ENCODE measurements at places on chromosomes 12 and 14. TPM values are rescaled to one million over a fixed set of nuclear protein-coding genes. Genes with fewer than 3 reads are reported as not detected.
A peak's percentile ranks its signal among the peaks of the same experiment; 100 is the strongest.

Gene PRH2
- total RNA-seq: 0.23 TPM

Gene WSCD2
- 0.09 TPM for total RNA-seq

Gene DNAH10
- 0.05 TPM for total RNA-seq

Gene SPTSSA
- total RNA-seq: 9.5 TPM

Gene ADAMTS20
- not detected for total RNA-seq

Gene TDRD9
- 0.56 TPM for total RNA-seq

Gene CLEC2D
- 3.1 TPM for total RNA-seq

- DNase-seq: no peak
These were observed 61.2 kb upstream of the STXBP6 start for GRCh38 chr14:25111061-25111601.

DNA sequence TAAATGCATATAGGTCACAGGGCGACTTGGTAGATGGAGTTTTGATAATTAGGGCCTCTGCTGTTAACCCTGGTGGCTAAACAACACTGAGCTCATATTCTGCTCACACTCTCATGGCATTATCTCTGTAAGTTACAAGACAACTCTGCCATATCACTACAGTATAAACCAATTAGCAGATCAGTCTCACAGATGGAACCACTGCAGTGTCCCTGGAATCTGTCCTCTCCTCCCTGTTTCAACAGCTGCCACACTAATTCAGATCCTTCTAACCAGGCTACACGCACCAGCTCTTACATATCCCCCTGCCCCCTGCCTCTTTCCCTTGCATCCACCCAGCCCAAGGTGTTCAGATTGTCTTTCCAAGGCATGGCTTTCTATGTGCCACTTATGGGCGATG, 161.0 kb upstream of the RMST start:
- no peak for DNase-seq

DNA sequence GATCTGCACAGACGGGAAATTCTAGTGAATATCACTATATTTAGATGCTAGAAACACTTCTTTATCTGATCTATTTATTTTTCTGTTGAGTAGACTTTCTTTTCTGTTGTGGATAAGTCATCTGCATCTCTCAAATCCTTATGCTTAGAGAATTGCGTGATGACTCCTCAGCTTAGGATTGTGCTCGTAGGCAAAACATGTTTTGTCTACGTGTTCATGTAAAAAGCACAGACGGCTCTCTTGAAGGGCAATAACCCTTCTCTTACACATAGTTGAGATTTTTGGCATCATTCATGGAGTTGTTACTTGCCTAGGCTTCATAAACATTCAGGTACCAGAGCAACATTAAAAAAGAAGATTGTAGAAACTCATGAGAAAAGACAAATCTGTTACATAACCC, 18.6 kb downstream of the PPFIBP1 start:
- no peak for DNase-seq

GRCh38 chr14:20512177-20512905, 7.0 kb downstream of the RNASE10 start:
- no peak for DNase-seq

- no peak for DNase-seq
These were observed 2.9 kb downstream of the SLC15A4 start for GRCh38 chr12:128820723-128821432.

DNA sequence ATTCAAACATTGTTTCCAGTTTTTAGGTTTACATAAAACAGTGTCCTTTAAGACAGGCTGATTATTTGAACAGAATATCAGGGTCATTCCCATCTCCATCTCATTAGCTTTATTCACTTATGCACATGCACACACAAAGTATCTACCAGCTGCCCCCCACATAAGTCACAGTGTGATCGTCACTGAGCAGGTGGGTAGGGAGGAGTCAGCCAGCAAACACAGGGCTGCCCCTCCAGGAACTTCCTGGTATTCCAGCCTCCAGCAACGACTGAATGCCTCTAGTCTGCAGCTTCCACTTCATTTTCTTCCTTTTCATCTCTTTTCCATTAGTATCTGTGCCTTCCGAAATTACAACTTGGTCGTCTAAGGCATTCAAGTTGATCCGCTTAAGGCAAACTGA, 48.8 kb upstream of the FOXN3 start:
- no peak for DNase-seq

GRCh38 chr12:57454566-57455373, at the start of gene INHBE:
INHBE (plus strand) TSS chr12:57455307; CDS start chr12:57455537, 230 bp downstream.
- peak; percentile 80 for DNase-seq

DNA sequence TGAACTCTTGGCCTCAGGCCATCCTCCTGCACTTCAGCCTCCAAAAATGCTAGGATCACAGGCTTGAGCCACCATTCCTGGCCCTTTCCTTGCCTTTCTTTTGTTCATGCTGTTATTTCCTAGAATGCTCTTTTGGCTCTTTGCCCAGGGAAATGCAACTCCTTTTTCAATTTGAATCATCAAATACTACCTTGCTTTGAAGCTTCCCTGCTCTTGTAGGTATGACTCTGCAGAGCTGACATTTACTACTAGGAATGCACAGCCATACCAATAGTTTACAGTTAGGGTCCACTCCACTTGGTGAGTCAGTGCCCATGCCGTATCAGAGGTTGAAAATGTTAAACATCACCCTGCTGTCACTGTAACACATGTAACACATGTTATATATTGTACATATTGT, 107.0 kb upstream of the CRY1 start:
- no peak for DNase-seq

DNA sequence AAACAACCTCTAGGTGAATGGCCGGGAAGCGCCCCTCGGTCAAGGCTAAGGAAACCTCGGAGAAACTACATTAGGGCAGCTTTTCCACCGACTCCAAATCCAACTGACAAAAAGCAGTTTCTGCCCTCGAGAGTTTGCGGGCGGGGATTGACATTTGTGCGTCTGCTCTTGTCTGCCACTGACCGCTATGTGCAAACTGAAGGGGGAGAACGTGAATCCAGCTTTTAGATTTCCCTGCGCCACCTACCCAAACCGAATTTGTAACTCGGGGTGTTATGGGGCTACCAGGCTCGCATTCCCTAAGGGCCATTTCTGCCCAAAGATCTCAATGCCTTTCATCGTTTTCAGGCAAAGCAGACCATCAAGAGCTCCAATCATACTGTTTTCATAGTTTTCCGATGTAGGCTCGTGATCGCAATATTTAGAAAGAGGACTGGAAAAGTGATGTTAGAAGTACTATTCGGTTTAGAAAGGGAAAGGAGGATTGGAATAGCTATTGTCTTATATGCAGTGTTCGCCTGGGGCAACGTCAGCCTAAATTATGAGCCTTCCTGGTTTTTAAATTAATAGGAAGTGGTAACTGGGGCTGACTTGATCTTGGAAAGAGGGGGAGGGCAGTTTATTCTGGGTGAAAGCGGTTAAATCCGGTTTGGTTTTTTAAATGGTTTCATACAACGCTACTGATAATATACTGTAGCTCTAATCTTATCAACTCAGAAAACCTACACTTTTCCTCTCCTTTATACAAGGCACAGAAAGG, 45.4 kb downstream of the BCAT1 start:
- no peak for DNase-seq

GRCh38 chr12:114732426-114733030, 48.6 kb upstream of the TBX3 start:
- no peak for DNase-seq

DNA sequence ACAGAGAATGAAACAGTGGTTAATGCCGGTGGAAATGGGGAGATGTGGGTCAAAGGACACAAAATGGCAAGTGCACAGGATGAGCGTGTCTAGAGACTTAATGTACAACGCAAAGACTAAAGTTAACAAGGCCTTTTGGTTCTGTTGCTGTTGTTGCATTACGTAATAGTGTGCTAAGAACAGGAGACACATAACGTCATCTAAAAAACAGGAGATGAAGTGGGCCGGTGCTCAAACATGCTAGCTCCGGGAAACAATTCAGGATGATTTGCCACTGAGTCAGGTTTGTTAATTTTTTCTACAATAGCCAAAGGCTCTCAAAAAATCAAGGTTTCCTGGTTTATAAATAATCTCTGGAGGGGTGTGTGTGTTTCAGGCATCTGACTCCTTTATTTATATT, 55.5 kb downstream of the ETV6 start:
- no peak for DNase-seq

DNA sequence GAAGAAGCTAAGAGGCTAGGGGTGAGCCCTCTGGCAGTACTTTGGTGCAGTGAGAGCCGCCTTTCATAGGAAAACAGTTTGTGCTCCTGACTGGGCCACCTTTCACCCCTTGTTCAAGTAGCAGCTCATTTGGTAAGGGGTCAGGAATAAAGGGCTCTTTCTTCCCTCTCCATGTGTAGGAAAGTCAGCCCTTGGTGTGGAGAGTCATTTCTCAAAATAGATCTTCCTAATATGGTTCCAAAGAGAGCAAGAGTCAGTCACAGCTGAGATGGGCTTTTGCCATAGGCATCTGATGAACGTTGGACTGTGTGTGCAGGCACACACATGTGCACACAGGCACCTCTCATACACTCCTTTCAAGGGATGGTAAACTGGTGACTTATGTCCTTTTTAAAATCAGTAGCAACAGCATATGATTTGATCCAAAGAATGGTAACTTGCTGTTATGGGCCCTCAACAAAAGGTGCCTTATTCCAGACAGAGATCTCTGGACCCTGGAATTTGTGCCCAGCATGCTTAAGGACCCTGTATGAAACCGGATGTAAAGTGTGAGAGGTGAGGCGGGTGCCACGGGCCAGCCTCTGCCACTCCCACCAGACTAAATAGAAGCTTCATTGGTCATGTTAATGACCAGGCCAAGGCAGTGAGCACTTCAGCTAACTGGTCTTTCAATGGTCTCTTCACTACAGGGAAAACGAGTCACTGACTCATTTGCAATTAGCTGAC, 16.7 kb upstream of the RIC8B start:
- DNase-seq: no peak

GRCh38 chr14:106347890-106348755, 821.7 kb downstream of the TMEM121 start:
- DNase-seq: no peak

GRCh38 chr12:62533087-62533754, 66.6 kb downstream of the MON2 start:
- no peak for DNase-seq

- no peak for DNase-seq
These were observed 174.0 kb upstream of the C14orf180 start for GRCh38 chr14:104405360-104406226.

- DNase-seq: no peak
These were observed 93.0 kb downstream of the DPF3 start for GRCh38 chr14:72800848-72801370.

- no peak for DNase-seq
These were observed 450.3 kb downstream of the RMST start for GRCh38 chr12:97912943-97913342.

- DNase-seq: no peak
These were observed 5.1 kb downstream of the KRT85 start for GRCh38 chr12:52362118-52362726.

DNA sequence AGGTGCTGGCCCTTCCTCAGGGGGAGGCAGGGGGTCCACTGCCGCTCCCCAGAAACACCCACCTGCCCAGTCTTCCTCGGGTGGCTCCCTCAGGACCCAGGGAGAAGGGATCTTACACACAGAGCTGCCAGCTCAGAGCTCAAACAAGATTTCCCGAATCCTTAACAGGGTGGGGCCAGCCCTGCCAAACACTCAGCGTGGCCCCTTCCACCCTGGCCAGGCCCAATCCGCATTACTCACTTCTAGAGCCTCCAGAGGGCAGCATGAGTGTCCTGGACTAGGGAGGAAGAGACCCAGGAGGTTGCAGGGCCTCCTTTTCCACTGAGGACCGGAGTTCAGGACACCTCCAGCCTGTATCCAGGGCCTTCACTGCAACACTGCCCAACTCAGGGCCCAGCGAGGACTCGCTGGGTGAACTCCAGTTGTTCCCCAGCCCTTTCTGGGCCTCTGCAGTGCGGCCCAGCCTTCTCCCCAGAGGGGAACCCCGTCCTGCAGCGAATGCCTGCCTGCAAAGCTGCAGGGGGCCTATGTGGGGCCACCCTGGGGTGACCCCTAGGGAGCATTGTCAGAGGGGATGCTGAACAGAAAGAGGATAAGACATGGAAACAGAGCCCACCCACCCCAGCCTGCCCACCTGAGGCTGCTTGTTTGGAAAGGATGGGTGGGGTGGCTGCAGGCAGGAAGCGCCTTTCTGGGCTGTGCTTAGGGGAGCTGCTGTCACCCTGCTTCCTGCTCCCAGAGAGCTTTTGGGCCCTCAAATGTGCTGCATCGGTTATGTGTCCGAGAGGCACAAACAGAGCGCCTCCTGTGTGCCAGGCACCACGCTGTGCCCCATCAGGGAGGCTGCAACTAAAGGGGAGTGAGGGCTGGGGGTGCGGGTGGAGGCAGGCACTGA, 43.8 kb downstream of the CCNK start:
- no peak for DNase-seq
